Stimulated activated CD8-positive, alpha-beta memory T cell treated with anti-CD3 and anti-CD28 coated beads, Interleukin-12 subunit alpha, Interleukin-12 subunit beta, amount 100 ng/mL, for 4 hours (primary cell): ENCODE measurements at places on chromosomes 12 and 14.
A peak's percentile ranks its signal among the peaks of the same experiment; 100 is the strongest.

- no peak for DNase-seq
These were observed 475.6 kb upstream of the SOX5 start for GRCh38 chr12:24424889-24425600.

DNA sequence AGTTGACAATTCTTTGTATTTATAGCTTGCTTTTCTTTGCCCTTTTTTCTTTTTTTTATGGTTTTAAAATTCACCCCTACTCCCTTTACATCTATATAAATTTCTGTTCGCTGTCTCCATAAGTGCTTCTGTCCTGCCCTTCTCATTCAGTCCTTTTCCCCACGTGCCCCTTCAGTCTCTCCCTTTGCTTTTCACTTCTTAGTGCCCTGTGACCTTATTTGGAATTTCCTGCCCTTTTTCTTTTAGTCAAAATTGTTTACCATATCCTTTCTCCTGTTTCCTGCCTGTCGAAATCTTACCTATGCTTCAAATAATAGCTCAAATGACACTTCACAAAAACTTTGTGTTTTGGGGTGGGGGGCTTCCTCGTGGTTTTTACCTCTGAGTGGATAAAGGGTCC, 6.0 kb downstream of the TMX1 start:
- no peak for DNase-seq

DNA sequence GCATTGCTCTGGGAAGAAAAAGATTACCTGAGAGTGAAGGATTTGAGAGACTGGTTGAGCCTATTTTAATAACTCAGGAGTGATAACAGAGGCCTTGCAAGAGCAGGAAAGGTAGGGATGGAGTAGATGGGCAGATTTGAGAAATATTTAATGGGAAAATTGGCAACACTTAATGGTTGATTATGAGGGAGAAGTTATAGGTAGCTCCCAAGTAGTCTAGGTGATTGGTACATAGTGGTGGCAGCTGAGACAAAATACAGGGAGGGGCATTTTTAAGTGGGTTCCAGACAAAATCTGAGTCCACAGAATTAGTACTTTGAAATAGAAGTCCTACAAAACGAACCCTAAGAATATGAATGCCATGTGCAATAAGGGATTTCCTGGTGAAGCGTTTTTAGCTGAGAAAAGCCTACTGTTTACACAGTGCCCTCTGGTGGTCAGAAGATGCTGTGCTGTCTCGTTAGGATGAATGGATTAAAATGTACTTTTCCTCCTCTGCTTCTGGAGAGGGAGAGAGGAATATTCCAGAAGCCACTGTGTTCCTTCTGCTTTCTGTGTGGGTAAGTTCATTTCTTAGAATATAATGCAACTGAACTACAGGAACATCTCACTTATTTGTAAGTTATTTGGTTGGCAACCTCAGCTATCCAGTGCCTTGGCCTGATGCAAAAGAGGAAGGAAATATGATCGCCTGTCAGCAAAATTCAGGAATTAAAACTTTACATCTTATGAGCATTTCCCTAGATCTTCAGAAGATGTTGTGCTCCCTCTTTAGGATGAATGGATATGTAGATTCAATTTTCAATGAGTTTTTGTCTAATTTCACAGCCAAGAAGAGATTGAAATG, 6.5 kb downstream of the ZBTB1 start:
- DNase-seq: no peak

DNA sequence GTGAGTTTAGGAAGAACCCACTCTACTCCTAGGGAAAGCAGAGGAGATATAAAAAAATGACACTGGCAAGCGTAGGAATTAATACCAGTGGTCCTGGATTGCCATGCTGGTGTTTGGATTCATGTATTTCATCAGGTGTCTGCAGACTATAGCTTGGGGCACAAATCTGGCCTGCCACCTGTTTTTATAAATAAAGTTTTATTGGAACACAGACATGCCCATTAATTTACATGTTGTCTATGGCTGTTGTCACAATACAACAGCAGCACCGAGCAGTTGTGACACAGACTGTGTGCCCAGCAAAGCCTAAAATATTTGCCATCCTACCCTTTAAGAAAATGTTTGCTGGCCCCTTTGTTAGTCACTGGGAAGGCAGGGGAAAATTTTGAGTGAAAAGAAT, 553.2 kb downstream of the VRK1 start:
- no peak for DNase-seq

GRCh38 chr12:20601668-20602280, 93.4 kb upstream of the SLCO1C1 start:
- DNase-seq: no peak

DNA sequence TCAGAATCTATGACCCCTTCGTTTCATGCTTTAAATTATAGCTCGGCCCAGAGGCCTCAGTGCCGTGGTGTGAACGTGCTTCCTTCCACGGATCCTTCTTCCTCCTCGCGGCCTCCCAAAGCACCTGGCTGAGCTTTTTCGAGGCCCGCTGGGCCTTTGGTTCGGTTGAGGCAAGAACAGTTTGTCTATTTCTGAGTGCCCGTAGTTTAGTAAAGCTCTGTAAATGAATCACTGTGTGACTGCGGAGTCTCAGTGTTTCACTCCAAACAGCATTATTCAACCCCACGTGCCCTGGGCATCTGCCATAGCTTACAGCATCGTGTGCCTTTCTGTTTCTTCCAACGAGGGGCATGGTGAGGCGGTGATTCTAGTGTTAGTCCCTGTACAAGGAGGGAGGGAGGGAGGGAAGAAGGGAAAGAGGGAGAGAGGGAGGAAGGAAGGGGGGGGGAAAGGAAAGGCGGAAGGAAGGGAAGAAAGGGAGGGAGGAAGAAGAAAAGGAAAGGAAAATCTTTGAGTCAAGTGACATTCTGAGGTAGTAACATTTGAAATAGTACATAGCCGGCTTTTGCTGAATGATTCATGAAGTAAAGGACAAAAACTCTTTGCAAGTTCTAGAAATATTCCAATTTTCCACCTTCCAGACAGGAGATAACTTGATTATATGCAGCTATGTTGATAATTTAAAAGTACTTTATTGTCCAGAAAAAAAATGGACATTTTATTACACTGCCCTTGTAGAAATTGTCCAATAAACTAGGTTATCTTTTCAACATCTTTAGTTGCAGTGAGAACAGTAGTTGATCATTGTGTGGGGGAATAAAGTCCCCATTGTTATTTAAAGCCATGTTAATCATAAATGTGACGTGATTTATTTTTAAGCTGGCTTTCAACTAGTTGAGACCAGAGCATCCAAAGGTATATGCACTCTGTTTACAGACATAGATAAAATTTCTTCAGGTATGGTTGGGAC, 1.2 kb upstream of the TRIM9 start:
- no peak for DNase-seq

GRCh38 chr14:96581026-96581425, 78.8 kb downstream of the PAPOLA start:
- no peak for DNase-seq

DNA sequence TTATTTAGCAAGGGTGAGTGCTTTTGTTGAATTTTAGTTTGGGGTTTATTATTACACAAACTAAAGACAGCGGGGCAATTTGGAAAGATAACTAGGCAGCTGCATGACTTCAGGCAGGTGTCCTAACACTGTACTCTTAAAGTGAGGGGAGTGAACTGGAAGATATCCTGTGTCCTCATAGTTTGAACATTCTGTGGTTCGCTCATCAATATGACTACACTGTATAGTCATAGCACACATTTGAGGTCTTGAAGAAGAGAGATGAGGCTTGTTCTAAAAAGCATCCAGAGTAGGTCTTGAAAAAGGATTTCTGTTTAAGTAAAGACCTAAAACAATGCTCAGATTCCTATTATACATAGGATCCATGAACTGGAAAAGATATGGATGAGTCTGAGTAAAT, 1.7 kb upstream of the MAP3K9 start:
- DNase-seq: no peak

DNA sequence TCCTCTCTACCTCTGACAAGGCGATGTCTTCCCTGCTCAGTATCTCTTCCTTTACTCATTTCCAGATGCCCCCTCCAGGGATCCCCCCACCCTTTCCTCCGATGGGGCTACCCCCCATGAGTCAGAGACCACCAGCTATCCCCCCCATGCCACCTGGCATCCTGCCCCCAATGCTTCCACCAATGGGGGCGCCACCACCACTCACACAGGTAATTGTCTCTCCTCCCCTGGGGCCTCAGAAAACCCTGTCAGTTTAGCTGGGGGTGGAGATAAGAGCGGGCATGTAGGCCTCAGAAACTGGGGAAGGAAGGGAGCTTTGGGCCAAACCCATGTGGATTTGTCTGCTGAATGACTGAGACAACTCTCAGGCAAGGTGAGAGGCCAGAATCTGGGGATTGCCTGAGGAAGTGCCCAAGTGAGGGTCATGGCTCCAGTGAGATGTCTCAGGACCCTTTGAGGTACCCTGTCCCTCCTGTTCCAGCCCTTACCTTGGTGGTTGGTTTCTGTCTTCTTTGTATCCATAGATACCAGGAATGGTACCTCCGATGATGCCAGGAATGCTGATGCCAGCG, 8.1 kb downstream of the PRPF40B start:
- DNase-seq: no peak

GRCh38 chr14:33349871-33350270, 411.2 kb downstream of the NPAS3 start:
- DNase-seq: no peak

DNA sequence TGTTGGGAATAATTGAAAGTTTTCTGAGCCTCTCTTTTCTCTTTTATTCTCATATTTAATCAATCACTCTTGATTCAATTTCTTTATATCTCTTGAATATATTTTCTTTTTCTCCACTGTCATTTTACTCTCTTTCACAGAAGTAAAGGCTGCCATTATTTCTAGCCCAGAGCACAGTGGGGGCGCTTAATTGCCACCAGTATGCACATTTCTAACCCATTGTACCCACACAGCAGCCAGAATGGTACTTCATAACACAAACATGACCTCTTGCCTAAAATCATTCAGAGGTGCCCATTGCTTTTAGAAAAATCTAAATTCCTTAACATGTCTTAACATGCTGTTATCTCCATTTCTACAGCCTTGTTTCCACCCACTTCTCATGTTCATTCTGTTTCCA, 190.2 kb upstream of the LMO3 start:
- no peak for DNase-seq

- no peak for DNase-seq
These were observed 776 bp downstream of the RDH5 start for GRCh38 chr12:55720894-55721444.

GRCh38 chr14:80781972-80782367, 159.6 kb downstream of the CEP128 start:
- DNase-seq: no peak

GRCh38 chr14:70822530-70823185, 13.3 kb upstream of the MAP3K9 start:
- DNase-seq: peak; percentile 7

- DNase-seq: no peak
These were observed 37.3 kb upstream of the DIP2B start for GRCh38 chr12:50467439-50467838.

GRCh38 chr12:3308609-3309008, 182.4 kb upstream of the PRMT8 start:
- no peak for DNase-seq

GRCh38 chr12:87953256-87953860, 75.8 kb downstream of the C12orf50 start:
- DNase-seq: no peak

DNA sequence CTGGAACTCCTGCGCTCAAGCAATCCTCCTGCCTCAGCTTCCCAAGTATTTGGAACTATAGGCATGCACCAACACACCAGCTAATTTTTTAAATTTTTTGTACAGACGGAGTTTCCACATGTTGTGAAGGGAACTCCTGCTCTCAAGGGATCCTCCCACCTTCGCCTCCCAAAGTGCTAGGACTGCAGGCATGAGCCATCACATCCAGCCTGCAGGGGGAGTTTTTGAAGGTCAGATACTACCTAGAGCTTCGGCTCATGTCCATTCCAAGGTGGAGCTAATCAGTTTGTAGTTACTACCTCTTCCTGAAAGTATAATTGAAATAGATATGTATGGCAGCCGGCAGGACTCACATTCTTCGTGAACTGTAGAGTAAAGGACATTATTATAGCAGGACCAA, 3.7 kb upstream of the TAS2R19 start:
- DNase-seq: no peak

GRCh38 chr12:115468087-115468510, 784.1 kb upstream of the TBX3 start:
- no peak for DNase-seq

- no peak for DNase-seq
These were observed 59.8 kb downstream of the ACTN1 start for GRCh38 chr14:68919129-68919927.

- DNase-seq: no peak
These were observed at the start of gene PIWIL1 for GRCh38 chr12:130337488-130338303. Gene PIWIL1 (plus strand): TSS chr12:130337887. CDS start chr12:130342592, 4,705 bp downstream.

- DNase-seq: no peak
These were observed 3.0 kb downstream of the NAB2 start for GRCh38 chr12:57091638-57092528.
